ENCODE measurements at places on chromosomes 11 and 22.
A peak's percentile ranks its signal among the peaks of the same experiment; 100 is the strongest.

DNA sequence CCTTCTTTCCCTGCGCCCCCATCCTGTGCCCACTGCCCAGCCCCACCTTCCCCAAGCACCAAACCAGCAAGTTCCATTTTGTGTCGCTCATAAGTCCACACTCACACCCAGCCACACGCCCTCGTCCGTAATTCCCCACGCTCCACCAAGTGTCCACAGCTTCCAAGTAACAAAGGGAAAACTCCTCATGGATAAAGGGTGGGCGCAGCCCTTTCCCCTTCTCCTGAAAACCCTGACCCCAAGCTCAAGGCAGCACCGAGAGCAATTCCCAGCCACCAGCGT lies 458 bp downstream of the FXYD6 start:
- no peaks in the 10 kb centered on the region for H3K4me1 ChIP-seq
- H3K4me3 ChIP-seq, result peak overlapping the region; percentile 40
- peaks cover 5% of the 10 kb centered on the region for H3K27me3 ChIP-seq
- no peak overlapping the region for H3K27ac ChIP-seq
- DNase-seq, result no peak

GRCh38 chr11:45885274-45885920 lies at the start of gene MAPK8IP1:
TSS of gene MAPK8IP1 (plus strand) at chr11:45885651. CDS start at chr11:45885821, 170 bp downstream.
- peaks cover 19% of the 10 kb centered on the region for H3K36me3 ChIP-seq
- no peak within 1 kb of the TSS for H3K27ac ChIP-seq
- peak within 1 kb of the TSS; percentile 57 for H3K4me3 ChIP-seq
- peaks cover 6% of the 10 kb centered on the region for H3K4me1 ChIP-seq
- no peaks in the 10 kb centered on the region for H3K27me3 ChIP-seq

- no peak for DNase-seq
- no peak overlapping the region for H3K27ac ChIP-seq
- no peaks in the 10 kb centered on the region for H3K27me3 ChIP-seq
These were observed 944 bp downstream of the C11orf86 start for GRCh38 chr11:66976028-66976467.

GRCh38 chr22:17969701-17970113 lies 54.7 kb downstream of the MICAL3 start:
- H3K27me3 ChIP-seq, result no peaks in the 10 kb centered on the region
- H3K27ac ChIP-seq, result peak overlapping the region; percentile 52
- peak; percentile 79 for DNase-seq
- peaks cover 3% of the 10 kb centered on the region for H3K36me3 ChIP-seq

DNA sequence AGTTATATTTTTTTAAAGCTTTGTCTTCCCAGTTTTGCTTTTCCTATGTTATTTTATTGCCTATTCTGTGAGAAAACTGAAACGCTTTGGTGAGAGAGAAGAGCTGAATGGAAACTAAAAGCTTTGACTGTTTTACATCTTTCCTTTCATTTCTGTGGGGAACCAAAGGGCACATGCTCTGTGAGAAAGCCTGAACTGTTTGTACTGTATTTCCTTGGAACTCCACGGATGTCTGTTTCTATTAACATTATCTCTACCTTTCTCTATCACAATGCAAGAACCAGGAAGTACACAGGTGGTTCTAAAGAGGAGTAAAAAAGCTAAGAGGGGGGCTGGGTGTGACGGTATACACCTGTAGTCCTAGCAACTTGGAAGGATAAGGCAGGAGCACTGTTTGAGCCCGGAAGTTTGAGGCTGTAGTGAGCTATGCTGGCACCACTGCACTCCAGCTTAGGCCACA lies 43.8 kb downstream of the CELF1 start:
- no peaks in the 10 kb centered on the region for H3K36me3 ChIP-seq
- H3K27ac ChIP-seq, result peak overlapping the region; percentile 34
- no peaks in the 10 kb centered on the region for H3K27me3 ChIP-seq
- H3K4me3 ChIP-seq, result no peak overlapping the region
- DNase-seq, result no peak
- peaks cover 5% of the 10 kb centered on the region for H3K4me1 ChIP-seq

DNA sequence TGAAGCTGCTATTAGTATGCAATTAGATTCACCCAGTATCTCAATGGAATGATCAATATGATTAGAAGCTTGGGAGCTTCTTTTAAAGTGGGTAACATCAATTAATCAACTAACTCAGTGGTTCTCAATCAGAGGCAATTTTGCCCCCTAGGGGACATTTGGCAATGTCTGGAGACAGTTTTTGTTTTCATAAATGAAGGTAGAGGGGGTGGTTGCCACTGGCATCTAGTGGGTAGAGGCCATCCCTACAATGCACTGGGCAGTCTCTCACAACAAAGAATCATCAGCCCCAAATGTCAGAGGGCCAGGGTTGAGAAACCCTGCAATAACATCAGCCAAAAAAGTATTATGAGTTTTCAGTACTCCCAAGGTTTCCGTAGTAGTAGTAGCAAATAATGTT lies 5.9 kb upstream of the AMOTL1 start:
- DNase-seq, result no peak
- no peaks in the 10 kb centered on the region for H3K4me1 ChIP-seq
- no peaks in the 10 kb centered on the region for H3K27me3 ChIP-seq
